ENCODE measurements at places on chromosomes 7 and 10.

- DNase-seq = peak; percentile 23
These were observed 418.9 kb downstream of the MDFIC start for GRCh38 chr7:115340828-115341227.

DNA sequence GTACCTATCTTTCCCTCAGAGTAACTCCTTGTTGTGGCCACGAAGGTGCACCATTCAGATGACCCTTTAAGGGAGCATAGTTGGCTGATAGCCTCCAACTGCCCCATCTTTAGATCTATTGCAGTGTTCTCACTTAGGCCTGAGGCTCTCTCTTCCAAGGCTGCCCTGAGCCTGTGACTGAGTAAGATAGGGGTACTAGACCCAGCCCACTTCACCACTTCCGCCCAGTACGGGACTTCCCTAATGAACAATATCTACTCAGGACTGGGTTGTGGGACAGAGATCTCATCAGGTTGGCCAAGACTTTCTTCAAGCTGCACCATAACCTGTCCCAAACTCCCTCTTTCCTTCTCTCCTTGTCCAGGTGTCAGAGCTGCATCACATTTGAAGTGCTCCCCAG is 5.7 kb upstream of the GNAI1 start:
- no peak for DNase-seq

DNA sequence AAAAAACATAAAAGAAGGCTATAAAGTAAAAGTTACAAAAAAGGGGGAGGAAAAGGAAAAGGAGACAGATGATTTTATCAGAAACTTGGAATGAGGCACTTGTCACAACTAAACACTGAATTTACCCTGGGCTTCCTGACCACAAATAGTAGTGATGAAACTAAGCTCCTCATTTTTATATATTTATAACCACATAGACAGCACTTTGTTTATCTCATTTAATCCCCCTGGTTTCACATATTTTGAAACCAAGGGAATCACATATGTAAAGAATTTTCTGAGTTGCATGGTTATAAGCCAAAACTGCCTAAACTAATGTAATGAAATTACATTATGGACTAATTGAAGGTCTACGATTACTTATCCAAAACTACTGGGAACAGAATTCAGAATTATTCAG is 39.6 kb upstream of the MET start:
- no peak for DNase-seq

- DNase-seq = no peak
These were observed 25.0 kb downstream of the ZFAND2A start for GRCh38 chr7:1134951-1135350.

DNA sequence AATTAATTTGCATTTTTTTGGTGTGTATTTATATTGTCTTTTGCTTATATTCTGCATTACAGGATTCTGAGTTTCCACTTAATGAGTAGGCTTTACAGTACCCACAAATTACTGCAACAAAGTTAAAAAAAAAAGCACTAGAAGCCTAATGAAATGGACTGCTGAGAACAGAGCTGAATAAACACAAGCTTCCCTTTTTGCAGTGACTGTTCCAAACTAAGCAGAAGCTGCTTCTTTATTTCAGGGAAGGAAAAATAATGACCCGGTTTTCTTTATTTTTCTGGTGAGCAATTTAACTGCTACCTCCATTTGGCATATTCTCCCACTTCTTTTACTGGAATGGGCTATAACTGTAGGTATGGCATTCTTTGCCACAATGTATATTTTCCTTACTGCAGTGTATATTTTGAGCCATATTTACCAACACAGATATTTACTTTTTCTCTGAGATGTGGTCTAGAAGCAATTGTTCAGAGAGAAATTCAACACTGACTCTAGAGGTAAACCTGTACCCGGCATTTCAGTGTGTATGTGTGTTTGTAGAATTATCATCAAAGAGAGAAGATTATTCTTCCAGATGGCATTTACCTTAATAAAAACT is 56.9 kb downstream of the HDAC9 start:
- DNase-seq = peak; percentile 53

- DNase-seq = no peak
These were observed 186.3 kb downstream of the PLPP4 start for GRCh38 chr10:120643351-120643750.
